Stimulated activated CD4-positive, alpha-beta T cell treated with anti-CD3 and anti-CD28 coated beads, Interleukin-15, amount 100 ng/mL, for 1 hour (primary cell): ENCODE measurements at places on chromosomes 5 and 9.

DNA sequence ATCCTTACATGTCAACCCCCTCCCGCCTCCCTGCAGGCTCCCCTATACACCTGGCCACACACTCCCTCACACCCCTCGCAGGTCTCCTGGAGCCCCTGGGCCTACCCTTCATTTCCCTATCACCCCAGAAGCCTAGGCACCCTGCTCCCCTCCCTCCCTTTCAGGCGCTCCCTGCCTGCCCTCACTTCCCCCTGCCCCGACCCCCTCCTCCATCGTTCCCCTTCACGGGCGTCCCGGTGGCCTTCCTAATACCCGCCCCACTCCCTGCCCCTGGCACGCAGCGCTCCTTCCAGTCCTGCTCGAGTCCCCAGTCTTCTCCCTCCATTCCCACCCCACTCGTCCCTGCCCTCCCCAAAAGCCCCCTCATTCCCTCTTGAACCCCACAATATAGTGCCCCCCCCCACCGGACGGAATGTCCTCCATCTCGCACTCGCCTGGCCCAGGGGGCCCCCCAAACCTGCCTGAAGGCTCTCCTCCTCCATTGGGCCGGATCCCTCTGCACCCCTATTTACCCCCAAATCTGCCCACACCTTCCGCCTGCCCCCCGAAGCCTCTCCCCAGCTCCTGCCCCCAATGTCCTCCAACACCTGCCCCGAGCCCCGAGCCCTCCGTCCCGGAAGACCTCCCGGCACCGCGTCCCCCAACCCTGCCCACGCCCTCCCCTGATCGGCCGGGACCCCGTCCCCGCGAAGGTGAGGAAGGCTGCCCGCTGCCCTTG lies 746 bp downstream of the STRBP start:
- no peak for DNase-seq

- no peak for DNase-seq
Observed at GRCh38 chr5:96691503-96692303, 29.5 kb downstream of the CAST start.

GRCh38 chr9:137707361-137707760 lies 88.6 kb downstream of the EHMT1 start:
- DNase-seq = no peak

- no peak for DNase-seq
Observed at GRCh38 chr5:162163663-162164062, 96.1 kb downstream of the GABRG2 start.

DNA sequence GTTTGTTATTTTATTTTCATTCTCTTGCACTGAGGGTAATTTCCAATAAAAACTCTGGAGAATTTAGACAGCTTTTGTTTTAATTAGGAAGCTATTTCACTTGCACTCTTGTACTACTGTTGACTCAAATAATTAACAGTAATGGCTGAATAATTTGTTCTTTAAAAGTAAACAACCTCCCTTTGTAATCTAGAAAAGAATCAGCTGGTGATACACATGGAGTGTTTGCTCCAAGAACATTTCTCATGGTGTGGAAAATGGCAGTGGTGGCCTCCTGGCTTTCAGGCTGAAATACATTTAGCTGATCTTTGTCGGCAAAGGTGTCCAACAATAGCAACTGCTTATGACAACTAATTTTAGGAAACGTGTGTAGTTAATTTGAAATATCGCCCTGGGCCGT lies 129.4 kb downstream of the C9orf152 start:
- no peak for DNase-seq

GRCh38 chr9:107653263-107653821 lies 163.8 kb upstream of the KLF4 start:
- DNase-seq = no peak

GRCh38 chr5:51487952-51488351 lies 104.7 kb downstream of the ISL1 start:
- DNase-seq = no peak

DNA sequence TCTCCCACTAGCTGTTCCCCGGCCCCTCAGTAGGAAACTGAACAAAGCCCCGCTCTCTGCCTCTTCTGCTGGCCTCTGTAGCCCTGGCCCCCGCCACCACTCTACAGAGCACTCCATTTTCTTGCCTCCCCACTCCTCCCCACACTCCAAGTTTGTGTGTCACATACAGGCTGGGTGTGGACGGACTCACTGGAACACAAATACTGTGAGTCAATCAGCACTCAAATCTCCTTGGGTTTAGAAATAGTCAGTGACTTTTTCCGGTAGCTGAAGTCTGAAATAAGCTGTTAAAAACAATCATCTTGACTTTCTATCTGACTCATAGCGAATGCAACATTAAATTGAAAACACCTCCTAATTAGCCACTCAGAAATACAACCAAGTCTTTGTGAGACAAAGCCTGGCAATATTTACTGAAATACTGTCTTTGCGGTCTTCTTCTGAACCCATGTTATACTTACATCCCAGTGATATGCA lies 122.5 kb downstream of the LHFPL2 start:
- no peak for DNase-seq

DNA sequence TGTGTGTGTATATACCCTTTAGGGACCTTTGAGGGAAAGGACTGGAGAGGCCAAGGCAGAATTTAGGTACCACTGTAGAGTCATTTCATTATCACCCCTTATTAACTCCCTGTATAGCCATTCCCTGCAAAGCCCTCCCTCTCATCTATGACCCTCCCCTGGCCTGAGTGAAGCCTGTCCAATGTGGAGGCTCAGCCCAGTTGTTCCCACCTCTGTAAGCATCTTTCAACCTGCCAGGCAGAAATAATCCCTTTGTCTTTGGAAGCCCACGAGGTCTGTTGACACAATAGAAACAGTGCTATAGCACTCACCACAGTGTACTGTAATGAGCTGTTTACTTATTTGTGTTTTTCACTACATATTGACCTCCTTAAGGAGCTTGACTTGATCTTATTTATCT lies 88.5 kb upstream of the SEMA6A start:
- DNase-seq = no peak

- no peak for DNase-seq
Observed at GRCh38 chr5:131953969-131954368, 8.5 kb upstream of the MEIKIN start.

- no peak for DNase-seq
Observed at GRCh38 chr5:143217065-143217803, 186.3 kb downstream of the NR3C1 start.

GRCh38 chr5:95392593-95393182 lies 1.5 kb downstream of the FAM81B start:
- DNase-seq = no peak

DNA sequence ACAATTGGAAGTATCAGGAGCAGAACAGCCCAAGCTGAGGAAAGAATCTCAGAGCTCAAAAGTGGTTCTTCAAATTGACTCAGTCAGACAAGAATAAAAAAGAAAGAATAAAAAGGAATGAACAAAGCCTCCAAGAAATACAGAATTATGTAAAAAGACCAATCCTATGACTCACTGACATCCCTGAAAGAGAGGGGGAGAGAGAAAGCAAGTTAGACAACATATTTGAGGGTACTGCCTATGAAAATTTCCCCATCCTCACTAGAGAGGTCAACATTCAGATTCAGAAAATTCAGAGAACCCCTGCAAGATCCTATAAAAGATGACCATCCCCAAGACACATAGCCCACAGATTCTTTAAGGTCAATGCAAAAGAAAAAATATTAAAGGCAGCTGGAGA lies 173.2 kb downstream of the ALDH1A1 start:
- no peak for DNase-seq

- no peak for DNase-seq
Observed at GRCh38 chr5:138466900-138467710, 1.8 kb downstream of the EGR1 start.

DNA sequence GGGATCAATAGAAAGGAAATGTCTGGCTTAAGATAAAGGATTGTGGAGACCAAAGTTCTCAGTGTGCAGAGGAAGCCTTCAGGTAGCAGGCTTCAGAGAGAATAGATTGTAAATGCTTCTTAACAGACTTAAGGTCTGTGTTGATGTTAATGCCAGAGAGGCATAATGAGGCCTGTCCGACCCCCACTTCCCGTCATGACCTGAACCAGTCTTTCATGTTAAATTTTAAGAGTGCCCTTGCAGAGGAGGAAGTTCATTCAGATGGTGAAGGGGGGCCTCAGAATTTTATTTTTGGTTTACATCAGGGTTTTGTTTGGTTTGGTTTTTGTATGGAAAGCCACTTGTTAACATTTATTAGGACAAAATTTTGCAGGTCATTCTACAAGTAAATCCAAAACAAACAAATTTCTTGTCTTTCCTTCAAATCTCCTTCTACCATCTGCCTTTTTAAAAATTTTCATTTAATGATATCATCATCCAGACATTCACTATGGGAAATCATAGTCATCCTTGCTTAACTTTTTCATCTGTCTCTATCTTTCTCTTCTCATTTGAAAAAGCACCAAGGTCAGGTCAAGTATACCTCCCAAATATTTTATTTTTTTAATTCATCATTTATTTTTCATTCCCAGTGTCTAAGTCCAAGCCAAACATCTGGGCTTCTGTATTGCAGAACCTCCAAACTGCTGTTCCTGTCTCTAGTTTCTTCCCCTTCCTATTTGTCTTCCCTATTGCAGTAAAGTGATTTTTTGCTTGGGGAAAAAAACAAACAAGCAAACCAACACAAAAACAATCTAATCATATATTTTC lies 6.9 kb upstream of the ABCA1 start:
- DNase-seq = no peak

DNA sequence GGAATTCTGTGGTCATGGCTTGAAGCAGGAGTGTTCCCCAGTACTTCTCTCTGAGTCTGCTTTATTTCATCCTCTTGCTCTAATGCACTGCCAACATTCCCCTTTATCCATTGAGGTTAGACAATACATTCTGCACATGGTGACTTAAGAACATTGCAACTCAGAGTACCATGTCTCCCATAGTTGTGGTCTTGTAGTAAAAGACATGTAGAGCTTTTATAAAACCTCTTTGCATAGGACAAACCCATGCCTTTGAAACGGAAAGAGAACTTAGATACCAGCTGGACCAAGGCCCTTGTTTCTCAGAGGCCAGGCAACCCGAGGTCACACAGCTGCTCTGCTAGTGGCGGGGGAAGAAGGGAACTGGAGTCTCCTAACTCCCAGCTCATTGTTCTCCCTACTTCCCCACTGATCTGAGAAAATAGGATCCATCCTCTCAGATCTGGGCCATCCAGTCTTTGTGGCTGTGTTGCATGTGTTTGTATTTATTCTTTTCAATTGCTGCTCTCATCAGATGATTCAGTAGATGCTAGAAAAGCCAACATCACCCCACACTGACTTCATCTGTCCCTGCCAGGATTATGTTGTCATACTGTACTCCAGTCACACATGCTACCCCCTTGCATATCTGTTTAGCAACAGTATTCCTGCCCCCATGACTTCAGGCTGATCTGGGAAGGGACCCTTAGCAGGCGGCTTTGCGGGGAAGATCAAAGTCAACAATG lies 236.9 kb downstream of the SAXO1 start:
- DNase-seq = no peak

DNA sequence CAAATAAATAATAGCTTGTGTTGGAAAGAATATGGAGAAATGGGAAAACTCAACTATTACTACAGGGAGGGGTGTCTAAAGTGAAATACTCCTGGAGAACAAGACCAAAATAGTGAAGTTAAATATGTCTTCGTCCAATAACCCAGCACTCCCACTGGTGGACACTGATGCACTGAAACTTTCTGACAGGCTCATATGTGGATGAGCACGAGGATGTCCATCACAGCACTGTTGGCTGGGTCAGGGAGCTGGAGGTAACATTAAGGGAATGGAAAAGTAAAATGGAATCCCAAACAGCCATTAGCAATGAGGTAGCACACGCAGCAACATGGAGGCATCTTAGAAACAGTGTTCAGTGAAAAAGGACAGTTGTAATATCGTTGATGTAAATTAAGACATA lies 86.5 kb downstream of the LMNB1 start:
- DNase-seq = no peak

DNA sequence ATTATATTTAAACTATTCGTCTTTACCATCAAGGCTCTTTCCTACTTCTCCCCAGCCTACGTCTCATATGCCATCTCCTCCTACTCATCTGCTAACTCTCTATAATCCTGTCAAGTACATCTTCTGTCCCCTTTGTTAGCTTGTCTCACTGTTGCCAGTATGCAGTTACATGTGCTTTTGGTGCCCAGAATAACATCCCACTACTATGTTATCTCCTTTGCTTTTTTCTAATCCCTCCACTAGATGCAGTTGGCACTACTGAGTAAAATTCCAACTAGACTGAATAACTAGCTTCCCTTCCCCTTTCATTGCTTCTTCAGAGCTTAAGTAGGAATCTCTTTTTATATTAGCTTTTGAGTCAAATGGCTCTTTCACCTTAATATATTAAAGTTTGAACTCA lies 3.0 kb upstream of the ARRDC3 start:
- no peak for DNase-seq

DNA sequence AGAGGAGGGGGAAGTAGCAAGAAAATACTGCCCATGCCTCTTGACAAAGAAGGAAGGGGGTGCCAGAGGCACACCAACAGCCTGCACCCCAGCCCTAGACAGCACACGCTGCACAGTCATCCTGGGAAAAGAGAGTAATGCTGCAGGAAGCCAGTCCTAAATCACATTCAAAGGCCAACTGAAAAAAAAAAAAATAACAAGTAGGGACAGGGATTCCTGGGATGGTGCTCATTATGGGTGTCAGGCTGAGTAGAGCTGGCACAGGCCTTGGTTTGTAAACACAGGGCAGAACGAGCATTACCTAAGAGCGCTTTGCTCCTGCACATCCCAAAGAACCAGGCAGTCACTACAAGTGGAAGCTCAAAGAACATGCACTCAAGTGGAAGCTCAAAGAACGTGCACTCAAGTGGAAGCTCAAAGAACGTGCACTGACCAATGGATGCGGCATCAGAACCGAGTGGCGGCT lies 7.8 kb downstream of the RAPGEF1 start:
- no peak for DNase-seq

- no peak for DNase-seq
Observed at GRCh38 chr5:124576848-124577409, 169.5 kb downstream of the ZNF608 start.

DNA sequence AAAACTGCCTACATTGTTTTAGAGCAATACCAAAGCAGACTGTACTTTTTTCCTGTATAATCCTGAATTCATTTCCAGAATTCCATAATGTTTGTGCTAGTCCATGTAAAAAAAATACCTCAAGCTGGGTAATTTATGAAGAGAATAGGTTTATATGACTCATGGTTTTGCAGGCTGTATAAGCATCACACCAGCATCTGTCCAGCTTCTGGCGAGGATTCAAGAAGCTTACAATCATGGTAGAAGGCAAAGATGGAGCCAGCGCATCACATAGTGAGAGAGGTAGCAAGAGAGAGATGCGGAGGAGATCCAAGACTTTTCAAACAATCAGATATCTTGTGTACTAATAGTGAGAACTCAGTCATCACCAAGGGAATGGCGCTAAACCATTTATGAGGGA lies 280.3 kb upstream of the CDH9 start:
- DNase-seq = no peak

GRCh38 chr5:118548761-118549720 lies 439.3 kb downstream of the DTWD2 start:
- no peak for DNase-seq
